Osteoblast (primary cell): ENCODE measurements at places on chromosomes 3 and 15. TPM values are rescaled to one million over a fixed set of nuclear protein-coding genes. Genes with fewer than 3 reads are reported as not detected.

DNA sequence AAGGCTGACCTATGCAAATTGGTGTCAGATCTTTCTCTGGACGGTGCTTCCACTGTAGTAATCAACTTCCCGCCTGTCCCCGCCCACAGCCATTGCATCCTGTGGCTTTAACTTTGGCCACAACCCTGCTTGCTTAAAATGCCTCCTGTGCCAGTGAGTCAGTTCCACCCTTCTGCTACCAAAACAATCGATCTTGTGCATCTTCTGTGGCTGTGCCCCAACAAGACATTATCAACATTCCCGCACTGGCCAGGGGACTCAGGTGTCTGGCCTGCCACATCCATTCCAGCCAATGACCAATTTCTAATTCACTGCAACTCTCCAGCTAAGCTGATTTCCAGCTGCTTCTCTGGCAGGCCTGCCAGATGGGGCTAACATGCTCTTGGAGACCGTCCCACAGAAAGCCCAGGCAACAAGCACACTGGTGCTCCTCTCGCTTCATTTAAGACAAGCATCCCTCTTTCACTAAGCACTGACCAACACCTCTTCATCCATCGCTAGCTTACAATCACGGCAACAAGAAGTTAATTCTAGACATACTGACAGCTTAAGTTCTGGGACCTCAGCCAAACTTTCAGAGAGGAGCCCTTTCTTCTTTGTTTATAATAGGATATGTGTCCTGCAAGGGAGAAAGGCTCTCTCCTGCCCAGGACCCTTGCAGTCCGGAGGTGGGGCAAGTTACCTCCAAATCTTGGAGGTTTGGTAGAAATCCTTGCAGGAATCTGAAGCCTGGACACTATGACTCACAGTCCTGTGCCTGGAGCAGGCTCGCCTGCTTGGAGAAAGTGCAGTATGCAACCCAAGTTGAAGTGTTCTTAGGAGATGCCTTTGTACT is 6.7 kb downstream of the CA12 start:
- peak; percentile 93 for DNase-seq

- DNase-seq, result no peak
These were observed 39.6 kb downstream of the SLCO2A1 start for GRCh38 chr3:133989936-133990702.

GRCh38 chr3:42014921-42015533 is 53.1 kb upstream of the ULK4 start:
- peak; percentile 91 for DNase-seq

- peak; percentile 72 for DNase-seq
These were observed 162.2 kb upstream of the TLE3 start for GRCh38 chr15:70259640-70260508.

DNA sequence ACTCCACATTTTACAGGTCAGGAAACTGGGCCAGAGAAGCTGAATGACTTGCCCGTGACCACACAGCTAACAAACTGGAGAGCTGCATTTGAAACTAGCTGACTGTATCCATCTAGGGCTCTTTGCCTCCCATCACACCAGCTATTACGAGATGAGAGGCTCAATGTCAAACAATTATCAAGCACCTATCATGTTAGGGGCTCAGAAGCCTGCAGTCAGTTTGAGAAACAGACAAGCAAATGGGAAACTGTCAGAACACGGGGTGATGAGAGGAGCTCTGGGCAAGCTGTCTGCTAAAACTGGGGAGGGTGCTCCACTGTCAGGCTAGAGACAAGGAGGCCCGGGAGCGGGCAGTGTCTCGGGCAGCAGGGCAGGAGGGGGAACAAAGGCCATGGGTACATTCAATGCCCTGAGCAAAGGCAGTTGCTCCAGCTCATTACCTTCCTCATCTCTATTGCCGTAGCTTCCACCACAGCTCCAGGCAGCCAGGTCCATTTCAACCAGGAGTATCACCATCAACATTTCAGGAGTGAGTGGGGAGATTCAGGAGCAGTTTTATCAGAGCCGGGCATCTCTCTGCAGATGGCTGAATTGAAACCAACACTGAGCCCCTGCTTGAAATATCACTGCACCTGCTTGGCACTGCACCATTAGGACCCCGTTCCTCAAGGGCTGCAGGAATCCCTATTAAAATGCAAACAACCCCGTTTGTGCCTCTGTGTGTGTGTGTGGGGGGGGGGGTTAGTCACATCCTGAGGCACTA is 122.6 kb downstream of the RAB11A start:
- DNase-seq, result no peak

GRCh38 chr3:179603831-179604230 is 607 bp downstream of the MRPL47 start:
- DNase-seq, result no peak

- no peak for DNase-seq
These were observed 306.5 kb downstream of the IL20RB start for GRCh38 chr3:137264071-137264820.

CELF6 gene
- total RNA-seq, result 0.36 and 0.59 TPM in 2 replicates

GP9 gene
- not detected in 2 replicates for total RNA-seq

IL12A gene
- total RNA-seq, result 3.2 and 4.7 TPM in 2 replicates

CDHR4 gene
- under 0.01 TPM in 1 of 2 replicates, not detected in the other for total RNA-seq

CCR9 gene
- not detected in 2 replicates for total RNA-seq
